ENCODE measurements at places on chromosomes 2 and 18.

- no peak for DNase-seq
Measured at GRCh38 chr2:238938003-238938400, 90.1 kb downstream of the TWIST2 start.

DNA sequence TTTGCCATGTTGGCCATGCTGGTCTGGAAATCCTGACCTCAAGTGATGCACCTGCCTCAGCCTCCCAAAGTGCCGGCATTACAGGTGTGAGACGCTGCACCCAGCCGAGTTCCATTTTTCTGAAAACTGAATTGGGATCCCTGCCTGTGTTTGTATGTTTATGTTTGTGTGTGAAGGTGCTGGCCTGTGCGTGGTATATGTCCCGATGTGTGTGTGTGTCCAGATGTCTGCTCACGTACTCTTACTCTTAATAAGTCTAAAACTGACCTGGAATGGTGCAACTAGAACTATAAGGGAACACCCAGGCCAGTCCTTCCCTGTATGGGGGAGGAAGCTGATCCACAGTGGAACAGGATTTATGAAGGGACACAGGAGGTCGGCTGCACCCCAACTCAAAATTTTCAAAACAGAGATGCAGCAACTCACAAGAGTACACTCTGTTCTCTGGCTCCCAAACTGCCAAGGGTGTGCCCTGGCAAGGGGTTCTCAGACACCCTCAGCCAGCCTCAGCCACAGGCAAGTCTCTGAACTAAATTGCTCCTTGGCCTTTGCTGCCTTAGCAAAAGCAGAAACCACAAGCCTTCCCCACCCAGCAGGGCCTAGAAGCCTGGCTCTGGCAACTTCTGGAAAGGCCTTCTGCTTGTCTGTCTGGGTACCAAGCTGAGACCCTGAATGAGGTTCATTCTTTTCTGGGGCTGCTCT, 36.5 kb downstream of the RHOB start:
- no peak for DNase-seq

DNA sequence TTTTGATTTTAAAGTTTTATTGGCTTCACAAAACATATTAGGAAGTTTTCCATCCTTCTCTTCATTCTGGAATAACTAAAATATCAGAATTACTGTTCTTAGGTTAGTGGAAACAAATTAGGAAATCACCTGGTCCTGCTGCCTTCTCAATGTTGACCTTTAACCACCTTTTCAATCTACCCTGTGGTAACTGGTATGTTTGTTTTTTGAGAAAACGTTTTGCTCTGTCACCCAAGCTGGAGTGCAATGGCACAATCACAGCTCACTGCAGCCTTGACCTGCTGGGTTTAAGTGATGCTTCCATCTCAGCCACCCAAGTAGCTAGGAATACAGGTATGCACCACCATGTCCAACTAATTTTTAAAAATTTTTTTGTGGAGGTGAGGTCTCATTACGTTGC, 28.4 kb downstream of the ACYP2 start:
- DNase-seq, result peak; percentile 38

GRCh38 chr2:24820598-24821432, 27.6 kb downstream of the CENPO start:
- DNase-seq, result no peak

GRCh38 chr2:235636546-235636945, 142.7 kb downstream of the AGAP1 start:
- no peak for DNase-seq

DNA sequence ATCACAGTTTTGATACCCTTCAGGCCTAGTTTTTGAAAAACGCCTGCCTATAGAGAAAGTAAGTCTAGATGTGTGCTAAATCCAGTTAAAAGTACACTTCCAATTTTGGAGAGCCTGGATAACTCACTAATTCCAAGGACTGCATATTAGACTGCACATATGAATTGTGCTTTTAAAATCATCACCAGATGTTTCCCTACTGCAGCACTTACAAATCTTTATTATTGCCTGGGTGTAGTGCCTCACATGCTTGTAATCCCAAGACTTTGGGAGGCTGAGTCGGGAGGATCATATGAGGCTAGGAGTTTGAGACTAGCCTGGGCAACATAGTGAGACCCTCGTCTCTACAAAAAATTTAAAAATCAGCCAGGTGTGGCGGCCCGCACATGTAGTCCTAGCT, 35.9 kb upstream of the HTR2B start:
- DNase-seq, result peak; percentile 47

All from activated CD4-positive, alpha-beta T cell treated with anti-CD3 and anti-CD28 coated beads, Interleukin-2, amount 10 ng/mL, durations not matched to agents 24 days and 14 days (primary cell).